Caki2 (cell line): ENCODE measurements at places on chromosomes 5 and 9. TPM values are rescaled to one million over a fixed set of nuclear protein-coding genes. Genes with fewer than 3 reads are reported as not detected.

The C5orf63 gene
- not detected in 2 replicates for total RNA-seq

The SLC25A2 gene
- not detected in 2 replicates for total RNA-seq

The PCDHGB3 gene
- not detected in 2 replicates for total RNA-seq

The ZSWIM6 gene
- 1.8 TPM in 2 replicates for total RNA-seq

DNA sequence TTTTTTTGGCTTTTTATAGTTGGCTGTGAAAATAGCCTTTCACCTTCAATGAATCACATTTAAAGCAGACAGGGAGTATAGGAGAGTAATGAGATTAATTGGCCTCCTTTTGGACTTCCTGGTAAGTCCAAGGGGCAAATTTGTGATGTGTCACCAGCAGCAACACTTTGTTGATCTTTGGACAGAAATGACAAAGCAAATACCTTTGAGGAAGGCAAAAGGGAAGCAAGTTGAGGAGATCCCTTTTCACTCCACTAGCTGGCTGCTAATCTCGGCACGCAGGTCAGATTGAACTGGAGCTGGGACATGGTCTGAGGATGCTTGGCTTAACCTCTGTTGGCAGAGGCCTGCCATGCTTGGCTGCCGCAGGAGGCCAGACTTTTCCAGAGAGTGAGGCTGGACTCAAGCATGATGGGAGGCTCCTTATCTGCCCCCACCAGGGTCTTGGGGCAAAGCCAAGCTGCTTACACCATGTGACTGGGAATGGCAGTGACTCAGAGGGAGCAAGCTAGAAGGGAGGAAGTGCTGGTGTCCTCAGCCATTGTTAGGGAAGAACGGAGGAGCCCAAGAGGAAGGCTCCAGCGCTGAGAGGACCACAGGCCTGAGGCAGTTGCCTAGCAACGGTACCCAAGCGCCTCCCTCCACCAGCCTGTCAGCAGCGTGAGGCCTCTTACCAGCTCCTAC, 174.5 kb upstream of the MAP1B start:
- peak; percentile 100 for DNase-seq

DNA sequence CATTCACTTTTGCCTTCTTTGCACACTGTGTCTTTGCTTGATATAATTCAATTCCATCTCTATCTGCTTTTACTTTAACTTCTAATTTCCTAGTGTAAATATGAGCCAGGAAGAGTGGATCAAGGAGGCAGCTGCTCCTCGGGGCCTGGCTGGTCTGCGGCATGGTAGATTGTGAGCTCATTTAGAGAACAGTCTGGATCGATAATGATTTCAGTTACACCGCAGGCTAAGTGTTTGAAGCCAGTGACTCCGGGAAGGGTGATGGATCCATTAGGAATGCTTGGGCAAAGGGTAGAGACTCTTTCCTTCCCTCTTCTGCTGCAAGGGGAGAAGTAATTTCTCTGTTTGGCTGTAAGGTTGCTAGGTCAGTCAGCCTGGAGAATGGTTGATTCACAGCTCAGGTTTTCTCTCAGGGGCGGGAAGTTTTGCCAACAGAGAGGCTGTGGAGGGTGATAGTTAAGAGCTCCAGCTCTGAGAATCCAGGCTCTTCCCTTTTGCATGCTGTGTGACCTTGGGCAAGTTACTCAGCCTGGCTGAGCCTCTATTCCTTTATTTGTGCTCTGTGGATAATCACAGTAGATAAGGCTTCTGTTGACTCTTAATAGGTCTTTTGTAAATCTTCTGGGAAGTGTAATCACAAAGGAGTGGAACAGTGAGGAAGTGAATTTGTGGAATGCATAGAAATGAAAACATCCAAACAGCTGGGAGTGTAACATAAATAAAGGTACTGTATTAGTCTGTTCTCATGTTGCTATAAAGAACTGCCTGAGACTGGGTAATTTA, 99.1 kb downstream of the PTTG1 start:
- no peak for DNase-seq

- DNase-seq = peak; percentile 41
Observed at GRCh38 chr5:24167806-24168205, 477.0 kb downstream of the CDH10 start.

DNA sequence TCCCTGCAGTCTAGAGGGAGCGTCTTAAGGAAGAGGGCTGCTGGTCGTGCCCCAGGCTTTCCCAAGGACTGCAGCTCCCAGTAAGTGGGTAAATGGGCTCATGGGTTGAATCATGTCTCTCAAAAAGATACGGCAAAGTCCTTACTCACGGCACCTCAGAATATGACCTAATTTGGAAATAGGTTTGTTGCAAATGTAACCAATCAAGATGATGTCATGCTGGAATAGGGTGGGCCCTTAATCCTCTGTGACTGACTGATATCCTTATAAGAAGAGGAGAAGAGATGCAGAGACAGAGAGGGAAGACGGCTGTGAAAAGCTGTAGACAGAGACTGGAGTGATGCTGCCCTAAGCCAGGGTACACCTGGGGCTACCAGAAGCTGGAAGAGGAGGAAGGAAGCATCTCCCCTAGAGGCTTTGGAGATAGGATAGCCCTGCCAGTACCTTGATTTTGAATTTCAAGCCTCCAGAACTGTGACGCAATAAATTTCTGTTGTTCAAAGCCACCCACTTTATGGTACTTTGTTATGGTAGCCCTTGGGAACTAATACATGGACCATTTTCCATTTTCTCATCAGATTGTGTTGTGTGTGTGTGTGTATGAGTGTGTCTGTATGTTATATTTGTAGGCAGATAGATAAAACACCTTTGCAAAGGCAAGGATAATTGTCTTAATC, 15.0 kb downstream of the GALNT10 start:
- no peak for DNase-seq

DNA sequence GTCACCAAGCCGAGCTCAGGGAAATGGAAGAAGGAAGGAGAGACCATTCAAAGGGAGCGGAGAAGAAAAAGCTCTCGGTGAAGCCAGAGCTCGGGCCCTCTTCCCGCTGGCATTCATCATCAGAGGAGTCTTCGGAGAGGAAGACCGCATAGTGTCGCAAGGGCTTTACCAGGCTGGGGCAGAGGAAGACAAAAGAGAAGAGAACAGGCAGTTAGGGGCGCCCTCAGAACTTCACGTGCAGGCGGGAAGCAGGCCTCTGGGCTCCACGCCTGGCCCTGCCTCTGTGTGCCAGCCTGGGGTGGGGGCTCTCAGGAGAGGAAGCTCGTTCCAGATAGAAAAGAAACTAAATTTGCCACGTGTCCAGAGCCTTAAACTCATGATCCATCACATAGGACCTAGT, 31.7 kb downstream of the CRB2 start:
- DNase-seq = no peak

DNA sequence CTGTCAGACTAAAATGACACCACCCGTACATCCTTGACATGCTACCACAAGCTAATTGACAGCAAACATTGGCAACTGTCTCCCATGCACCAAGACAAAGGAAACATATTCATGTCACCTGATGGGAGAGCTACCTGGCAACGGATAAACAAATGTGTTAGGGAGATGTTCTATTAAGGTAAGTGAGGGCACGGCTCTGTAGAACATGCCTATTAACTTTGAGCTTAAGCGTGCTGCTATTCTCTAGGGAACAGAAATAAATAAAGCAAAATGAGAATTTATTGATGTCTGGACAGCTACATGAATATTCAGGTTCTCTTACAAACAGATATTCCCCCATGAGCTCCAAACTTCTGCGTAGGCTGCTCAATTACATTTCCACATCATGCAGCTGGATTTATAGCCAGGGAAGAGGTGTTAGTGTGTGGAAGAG, 361.4 kb upstream of the RFX3 start:
- no peak for DNase-seq

DNA sequence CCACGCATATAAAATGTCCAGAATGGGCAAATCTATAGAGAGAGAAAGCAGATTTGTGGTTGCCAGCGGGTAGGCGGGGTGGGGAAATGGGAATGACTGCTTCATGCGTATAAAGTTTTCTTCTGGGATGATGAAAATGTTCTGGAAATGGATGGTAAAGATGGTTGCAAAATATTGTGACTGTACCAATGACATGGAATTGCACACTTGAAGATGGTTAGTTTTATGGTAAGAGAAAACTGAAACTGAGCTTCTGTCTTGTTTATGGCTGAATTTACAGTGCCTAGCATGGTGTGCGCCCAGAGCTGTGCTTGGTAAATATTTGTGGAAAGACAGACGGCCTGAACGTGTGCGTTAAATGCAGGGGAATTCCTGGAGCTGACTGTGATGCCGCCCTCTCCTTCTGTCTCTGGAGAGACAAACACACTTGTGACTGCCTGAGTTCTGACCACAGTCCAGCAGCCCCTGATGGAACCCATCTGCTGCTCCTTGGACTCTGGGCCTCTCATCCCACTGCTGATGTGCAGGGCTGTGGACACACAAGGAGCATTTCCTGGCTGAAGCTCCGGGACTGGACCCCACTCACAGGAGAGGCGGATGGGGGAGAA, 8.6 kb upstream of the PTGES start:
- no peak for DNase-seq

GRCh38 chr5:100553209-100553608, 18.0 kb downstream of the FAM174A start:
- no peak for DNase-seq

DNA sequence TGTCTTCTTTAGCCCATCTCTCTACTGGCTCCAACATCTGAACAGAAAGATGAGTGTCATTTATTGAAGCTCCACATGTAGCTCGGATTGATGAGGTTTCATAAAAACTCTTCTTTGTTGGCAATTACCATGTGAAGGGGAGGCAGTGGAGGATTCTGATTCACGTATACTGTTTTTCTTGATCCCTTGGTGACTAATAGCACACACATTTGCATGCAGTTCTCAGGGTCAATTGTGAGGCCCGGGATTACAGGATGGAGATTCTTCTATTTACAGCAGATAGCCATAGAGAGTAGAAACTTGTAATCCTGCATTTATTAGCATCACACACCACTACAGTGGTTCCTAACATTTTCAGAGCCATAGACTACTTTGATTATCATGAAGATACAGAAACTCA, 133.2 kb upstream of the MARCHF11 start:
- DNase-seq = no peak

DNA sequence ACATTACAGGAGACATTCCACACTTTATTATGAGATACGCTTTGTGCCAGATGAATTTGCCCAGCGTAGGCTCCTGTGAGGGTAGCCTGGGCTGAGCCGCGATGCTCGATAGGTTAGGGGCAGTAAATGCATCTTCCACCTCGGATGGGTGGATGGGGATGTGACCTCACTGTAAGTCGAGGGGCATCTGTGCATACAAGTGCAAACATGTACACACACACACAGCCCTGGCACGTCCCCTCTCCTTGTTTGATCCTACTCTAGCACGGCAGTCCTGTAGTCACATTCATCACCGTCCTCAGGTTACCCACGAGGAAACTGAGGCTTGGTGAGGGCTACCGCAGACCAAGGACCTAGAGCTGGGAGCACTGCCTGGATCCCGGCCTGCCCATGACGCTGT, 166.8 kb downstream of the COL23A1 start:
- DNase-seq = no peak

- DNase-seq = no peak
Observed at GRCh38 chr9:124782661-124783574, 6.0 kb downstream of the OLFML2A start.

- DNase-seq = no peak
Observed at GRCh38 chr9:93297659-93298497, 113.9 kb downstream of the WNK2 start.

DNA sequence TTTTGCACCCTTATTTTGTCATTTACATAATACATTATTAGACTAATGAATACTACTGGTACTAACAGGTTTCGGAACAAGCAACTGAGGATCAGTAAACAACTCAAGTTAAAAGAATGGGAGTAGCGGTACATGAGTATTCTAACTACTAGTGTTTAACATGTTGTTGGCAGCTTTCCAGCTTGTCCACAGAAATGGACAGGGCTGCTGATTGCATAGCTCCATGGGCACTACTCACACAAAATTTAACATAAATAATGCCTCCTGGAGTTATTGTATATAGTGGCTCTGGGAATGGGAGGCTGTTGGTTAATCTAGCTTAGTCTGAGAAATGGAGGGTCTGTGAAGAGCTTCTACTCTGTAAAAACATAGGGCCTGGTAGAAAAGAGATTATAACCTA, 6.7 kb downstream of the NCBP1 start:
- DNase-seq = no peak

DNA sequence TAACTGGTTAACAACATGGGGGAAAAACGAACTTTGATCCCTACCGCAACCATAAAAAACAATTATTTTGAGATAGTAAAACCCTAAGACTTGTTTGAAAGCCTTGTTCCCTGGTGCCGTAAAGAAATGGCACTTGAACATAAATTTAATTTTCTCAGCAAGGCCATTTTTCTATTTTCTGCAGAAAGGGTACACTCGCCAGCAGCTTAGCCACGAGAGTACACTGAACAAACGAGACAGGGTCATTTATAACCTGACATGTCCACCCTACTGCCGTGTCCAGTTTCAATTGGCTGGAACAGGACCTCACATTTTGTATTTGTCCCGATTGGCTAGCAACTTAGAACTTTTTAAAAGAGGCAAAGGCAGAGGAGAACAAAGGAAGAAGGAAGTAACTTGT, 26.8 kb downstream of the FBXW11 start:
- no peak for DNase-seq

GRCh38 chr9:33025572-33026342, 684 bp downstream of the DNAJA1 start:
- DNase-seq = peak; percentile 47

GRCh38 chr9:109861499-109861898, 81.5 kb downstream of the PALM2AKAP2 start:
- DNase-seq = no peak

- peak; percentile 26 for DNase-seq
Observed at GRCh38 chr9:111743275-111743674, 51.5 kb downstream of the SHOC1 start.

DNA sequence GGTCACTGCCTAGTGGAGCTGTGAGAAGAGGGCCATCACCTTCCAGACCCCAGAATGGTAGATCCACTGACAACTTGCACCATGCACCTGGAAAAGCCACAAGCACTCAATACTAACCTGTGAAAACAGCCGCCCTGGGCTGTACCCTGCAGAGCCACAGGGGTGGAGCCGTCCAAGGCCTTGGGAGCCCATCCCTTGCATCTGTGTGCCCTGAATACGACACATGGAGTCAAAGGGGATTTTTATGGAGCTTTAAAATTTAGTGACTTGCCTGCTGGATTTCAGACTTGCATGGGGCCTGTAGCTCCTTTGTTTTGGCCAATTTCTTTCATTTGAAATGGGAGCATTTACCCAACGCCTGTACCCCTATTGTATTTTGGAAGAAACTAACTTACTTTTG, 62.4 kb upstream of the HTR4 start:
- no peak for DNase-seq

GRCh38 chr9:130556396-130557076, 22.8 kb upstream of the FUBP3 start:
- DNase-seq = no peak

GRCh38 chr5:149257889-149258705, 13.6 kb upstream of the AFAP1L1 start:
- DNase-seq = peak; percentile 61

- DNase-seq = no peak
Observed at GRCh38 chr5:139693676-139694364, 45.7 kb downstream of the CXXC5 start.

GRCh38 chr9:110058304-110058953, 149.5 kb downstream of the C9orf152 start:
- peak; percentile 50 for DNase-seq
